ENCODE measurements at places on chromosomes 4 and X.

DNA sequence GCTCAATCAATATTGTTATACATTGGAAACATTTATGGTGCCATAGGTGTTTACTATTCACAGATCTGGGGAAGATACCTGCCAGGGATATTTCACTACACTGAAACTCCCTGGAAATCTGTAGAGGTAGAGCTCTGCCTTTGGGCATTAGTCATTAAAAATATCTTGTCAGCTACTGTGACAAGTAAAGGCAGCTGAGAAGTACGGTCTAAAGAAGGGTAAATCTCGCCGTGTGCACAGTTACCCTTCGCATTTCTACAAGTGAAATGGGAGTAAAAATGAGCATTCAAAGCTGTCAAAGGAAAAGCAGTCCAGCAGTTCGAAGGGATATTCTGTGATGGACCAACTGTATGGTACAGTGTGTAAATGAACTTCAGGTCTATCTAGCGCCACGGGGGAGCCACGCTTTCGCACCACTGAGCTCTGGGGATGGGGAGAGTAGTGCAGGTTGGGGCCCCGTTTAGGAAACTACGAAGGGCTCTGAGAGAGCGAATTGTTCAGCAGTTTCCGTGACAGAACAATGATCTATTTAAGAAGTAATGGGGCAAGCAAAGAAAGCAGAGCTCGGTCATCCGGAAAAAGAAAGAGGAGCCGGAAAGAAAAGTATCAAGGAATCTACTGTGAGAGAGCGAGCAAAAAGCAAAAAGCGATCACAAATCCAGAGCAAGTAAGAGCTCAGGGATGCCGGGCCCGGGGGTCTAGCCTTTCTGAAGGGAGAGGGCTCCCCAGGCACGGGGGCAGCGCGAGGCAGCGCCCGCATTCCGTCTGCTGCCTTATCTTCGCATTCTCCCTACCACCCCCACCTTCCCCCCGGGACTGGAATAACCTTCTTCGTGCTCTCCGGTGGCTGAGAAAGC lies 646 bp downstream of the TIGD4 start:
- no peak for ATAC-seq

DNA sequence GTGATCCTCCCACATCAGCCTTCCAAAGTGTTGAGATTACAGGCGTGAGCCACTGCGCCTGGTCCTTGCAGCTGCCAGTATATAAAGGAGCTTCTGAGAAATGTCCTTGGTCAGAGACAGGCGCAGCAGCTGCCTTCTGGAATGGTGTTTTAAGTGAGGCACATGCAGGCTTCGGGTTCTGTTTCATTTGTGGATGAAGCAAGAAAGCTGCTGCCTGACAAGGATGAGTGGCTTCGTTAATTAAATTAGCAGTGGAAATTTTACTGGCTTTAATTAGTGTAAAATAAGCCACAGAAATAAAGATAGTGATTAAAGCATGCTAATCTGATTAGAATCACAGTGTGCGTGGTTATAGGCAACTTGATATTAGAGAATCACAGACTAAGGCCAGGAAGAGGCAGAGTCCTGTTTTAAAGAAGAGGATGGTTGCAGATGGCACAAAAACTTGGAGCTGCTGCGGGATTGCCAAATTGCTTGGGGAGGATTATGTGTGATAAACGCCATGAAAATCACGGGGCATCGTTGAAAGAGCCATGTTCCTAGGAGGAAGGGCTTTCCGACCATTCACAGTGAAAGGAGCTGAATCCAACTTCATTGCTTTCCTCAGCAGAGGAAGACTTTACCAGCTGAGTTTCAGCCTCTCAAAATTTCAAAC lies 348.4 kb upstream of the FAT1 start:
- ATAC-seq, result no peak

- ATAC-seq, result no peak
Measured at GRCh38 chr4:8556341-8557150, 23.6 kb upstream of the GPR78 start.

DNA sequence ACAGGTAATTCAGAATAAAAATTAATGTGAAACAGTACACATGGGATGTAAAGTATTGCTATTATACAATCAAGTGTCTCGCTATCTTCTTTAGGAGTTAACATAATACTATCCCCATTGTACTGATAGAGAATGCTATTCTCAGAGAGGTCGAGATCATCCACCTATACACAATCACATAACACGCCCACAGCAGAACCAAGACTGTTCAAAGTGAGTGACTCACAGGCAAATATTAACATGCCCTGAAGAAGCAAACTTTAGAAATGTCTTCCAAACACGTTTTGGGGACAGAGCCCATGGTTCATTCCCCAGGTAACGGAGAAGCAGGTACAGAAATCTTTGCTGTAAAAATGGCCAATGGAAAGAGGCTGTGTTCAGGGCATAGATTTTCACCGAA lies 50.1 kb upstream of the PHKA2 start:
- no peak for ATAC-seq

- ATAC-seq, result no peak
Measured at GRCh38 chr4:182809417-182810102, 107.6 kb downstream of the DCTD start.

DNA sequence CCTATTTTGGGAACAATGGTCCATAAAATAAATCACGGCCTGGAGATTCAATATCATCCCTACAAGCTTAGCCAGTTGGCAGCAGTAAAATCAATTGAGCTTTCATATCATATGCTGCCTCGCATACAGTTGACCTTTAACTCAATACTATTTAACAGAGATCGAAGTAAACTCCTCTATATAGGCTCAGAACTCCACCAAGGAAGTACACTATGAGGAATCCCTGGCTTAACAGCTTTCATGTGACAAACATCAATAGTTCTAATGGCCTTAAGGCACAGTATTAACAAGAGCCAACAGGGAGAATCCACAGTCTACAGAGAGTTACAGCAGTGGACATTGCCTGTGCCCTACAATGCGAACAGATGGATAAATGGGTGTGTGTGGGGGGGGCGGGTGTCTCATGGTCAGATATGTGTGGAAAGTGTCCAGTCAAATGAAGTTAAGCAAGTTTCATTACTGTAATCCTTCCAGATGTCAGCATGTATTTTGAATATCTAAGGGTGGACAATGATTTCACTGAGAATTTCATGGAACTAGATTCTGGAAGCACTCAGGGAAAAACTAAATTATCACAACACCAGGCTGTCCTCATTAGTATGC lies 98.2 kb upstream of the FAM9B start:
- no peak for ATAC-seq

GRCh38 chr4:133403913-133404312 lies 254.8 kb downstream of the PCDH10 start:
- ATAC-seq, result no peak

DNA sequence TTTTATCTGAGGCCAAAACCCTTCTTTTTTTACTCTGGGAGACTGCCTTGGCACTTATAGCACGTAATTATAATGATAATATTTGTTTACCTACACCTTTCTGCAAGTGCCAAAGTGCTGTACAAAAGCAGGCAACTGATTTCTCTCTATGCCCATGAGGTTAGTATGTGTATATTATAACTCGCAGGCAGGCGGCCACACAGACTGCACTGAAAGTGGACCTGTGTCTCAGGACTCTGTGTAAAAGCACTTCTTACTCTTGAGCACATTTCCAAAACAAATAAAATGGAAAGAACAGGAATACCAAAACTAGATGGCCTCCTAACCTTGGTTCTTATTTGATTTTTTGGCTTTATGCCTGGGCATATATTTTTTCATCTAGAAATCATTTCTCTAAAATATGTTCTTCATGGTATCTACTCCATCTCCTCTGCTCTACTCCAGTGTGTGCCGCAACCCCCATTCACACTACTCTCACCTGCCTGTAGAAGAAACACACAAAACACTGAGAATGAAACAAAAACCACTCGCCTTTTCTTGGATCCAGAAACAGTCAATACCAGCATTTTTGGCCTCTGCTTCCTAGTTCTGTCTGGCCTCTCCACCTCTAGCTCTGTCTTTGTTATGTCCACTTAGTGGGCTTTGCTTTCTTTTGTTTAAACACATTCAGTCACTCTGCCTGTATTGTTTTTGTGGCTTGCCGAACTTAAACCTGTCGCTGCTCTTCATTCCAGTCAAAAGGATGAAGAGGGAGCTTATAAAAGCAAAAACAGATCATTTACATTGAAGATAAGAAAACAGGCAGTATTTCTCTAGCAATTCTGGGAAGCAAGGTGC lies 934.5 kb upstream of the TENM3 start:
- no peak for ATAC-seq

DNA sequence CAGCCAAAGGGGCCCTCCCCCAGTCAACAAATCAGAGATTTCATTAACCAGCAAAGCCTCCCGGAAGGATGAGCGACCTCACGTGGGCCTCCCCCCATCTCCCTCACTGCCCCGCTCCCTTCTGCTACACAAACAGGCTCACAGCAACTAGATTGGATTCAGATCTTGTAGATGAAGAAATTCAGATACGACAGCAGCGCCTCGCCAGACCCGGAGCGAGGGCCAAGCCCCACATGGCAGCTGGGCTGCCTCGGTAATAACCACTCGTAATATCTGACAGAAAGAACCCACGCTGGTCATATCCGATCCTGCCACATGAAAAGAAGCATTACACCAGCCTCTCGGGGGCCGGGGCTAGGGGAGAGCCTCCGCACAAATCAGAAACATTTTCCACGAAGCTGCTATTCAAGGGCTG lies 581.3 kb downstream of the BCOR start:
- ATAC-seq, result no peak

DNA sequence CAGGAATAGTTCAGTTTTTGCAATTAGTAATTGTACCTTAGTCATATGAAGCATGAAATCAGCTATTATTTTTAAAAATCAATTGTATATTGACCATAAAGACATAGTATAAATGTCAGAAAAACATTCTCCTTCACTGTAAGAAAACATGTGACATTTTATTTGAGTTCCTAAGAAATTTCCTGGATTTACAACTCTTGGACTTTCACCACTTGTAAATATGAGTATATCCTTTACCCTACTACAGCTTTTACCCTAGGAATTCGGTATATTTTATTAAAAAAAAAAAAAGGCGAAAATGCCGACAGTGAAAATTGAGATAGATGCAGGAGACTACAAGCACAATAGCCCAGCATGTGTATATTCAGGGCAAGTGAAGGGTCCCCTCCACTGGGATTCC lies 14.9 kb downstream of the ADH1A start:
- ATAC-seq, result no peak

DNA sequence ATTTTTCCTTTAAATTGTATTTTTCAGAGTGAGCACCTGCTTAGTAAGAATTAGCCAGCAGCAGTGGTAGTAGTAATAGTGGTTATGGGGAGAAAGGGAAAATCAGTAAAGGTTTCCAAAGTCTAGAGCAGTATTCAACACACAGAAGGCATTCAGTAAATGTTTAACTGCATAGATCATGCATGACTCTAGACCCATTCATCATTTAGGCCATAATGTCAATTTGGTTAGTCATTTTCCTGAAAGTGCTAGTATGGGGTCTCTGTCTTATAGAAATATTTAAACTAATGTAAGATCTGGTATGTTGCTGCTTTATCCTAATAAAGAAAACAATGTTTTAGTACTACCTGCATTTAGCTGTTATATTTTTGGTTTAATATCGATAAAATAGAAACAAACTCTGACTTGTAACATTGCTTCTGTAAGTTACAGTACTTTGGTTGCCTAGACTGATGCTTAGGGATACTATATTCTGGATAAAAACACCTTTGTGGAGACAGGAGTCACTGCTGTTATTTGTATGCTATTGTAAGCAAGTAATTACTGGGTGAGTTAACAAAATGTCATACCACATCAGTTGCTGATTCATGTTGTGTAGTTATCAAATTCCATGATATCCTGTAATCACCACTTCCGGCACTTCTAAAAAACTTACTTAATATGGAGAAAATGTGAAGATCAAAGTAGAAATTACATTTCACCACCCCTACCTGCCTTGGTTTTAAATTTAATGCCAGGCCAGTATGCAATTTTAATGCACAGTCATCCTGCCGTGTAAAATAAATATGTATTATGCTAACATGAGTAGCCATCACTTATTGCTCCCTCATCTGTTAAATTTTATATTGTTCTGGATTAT lies 115.8 kb upstream of the BMPR1B start:
- no peak for ATAC-seq

GRCh38 chrX:11470250-11470974 lies 177.2 kb downstream of the AMELX start:
- no peak for ATAC-seq

DNA sequence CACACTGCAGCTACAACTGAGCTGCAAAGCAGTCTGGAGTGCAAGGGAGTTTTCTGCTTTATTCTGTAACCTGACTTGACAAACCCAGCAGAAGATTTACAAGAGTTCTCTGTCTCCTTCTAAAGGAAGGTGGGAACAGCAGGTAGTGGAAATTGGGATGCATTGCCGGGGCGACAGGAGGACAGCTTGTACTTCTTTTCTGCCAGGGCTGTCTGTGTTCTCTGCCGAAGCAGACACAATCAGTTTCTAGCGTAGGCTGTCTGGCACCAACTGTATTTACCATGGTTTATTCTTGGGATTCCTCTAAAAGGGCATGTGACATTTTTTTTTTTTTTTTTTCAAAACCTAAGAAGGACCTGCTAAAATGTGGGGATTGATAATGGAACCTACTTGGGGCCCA lies 190.8 kb upstream of the GK2 start:
- ATAC-seq, result no peak

DNA sequence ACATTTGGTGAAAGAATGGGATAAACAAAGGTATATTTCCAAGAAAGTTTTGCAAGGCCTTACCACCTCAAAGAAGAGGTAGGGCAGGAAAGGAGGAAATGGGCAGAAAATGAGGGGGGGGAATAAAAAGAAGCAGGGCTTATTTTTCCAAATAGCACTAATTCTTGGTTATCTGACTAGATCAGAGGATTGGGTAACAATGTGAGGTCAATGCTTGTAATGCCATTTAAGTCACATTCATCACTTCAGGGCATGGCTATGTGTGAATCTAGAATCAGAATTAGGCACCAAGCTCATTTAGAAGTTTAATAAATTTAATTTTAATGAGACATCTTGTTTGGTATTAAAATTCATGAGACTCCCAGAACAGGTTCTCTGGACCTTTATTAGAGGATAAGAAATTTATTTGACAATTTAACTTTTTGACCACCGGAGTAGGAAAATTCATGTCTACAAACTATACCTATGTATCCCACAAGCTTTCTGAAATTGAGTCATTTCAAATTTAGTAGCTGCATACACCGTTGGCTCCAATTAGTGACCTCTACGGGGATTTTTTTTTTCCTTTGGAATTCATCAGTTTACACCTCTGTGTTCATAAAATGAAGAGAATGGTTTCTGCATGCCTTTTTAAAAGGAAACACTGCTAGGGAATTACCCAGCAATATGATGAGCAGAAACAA lies 1.4 kb upstream of the STS start:
- ATAC-seq, result no peak
